ENCODE measurements at places on chromosomes 16 and 17. TPM values are rescaled to one million over a fixed set of nuclear protein-coding genes. Genes with fewer than 3 reads are reported as not detected.

Gene PRAC2
- total RNA-seq = not detected

Gene CACNG4
- total RNA-seq = not detected

Gene CCDC47
- 53.8 TPM for total RNA-seq

Gene CXCL16
- total RNA-seq = 6.1 TPM

Gene TBC1D3D
- 0.41 TPM for total RNA-seq

Gene GPR139
- total RNA-seq = not detected

Gene TIGD7
- 5.4 TPM for total RNA-seq

All from activated naive CD4-positive, alpha-beta T cell treated with anti-CD3 and anti-CD28 coated beads, Interleukin-2, amount 50 U/mL, for 72 hours (primary cell).